Stimulated activated CD4-positive, alpha-beta T cell treated with anti-CD3 and anti-CD28 coated beads, Interleukin-15, amount 100 ng/mL, for 1 hour (primary cell): ENCODE measurements at places on chromosomes 6 and 20.

DNA sequence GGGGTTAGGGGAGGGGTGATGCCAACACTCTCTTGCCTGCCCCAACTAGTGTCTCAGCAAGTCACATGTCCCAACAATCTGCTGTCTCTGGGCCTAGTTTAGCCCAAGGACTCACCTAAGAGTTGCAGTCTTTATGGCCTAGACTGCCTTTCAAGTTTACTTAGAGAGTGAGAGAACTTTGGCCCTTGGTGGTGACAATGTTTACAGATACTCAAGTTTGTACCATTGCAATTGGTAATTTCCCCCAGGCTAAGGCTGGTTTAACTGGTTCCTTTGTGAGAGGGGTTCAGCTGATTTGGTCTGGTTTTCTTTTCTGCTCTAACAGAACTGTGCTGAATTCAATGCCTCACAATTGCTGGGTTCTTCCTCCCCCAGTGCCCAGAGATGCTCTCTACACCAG is 1279.9 kb upstream of the EYS start:
- DNase-seq = no peak

GRCh38 chr20:53666144-53666543 is 72.5 kb upstream of the ZNF217 start:
- no peak for DNase-seq

DNA sequence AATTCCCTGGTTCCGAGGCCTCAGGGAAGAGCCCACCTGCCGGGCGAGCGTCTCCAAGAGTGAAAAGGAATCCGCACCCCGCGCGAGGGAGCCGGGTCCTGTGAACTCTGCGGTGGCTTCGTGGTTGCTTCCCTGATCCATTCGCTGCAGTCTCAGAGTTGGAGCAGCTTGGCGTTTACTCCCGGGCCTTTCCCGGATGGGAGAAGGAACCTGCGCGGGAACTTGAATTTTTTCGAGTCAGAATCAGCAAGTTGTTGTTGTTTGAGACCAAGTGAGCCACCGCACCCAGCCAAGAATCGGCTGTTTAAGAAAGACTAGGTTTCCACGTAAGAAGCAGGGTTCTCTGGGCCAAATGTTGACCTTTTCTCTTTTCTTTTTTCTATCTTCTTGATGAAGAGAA is 12.9 kb downstream of the PRSS16 start:
- no peak for DNase-seq

- no peak for DNase-seq
Observed at GRCh38 chr6:112202639-112203341, 51.6 kb downstream of the LAMA4 start.

DNA sequence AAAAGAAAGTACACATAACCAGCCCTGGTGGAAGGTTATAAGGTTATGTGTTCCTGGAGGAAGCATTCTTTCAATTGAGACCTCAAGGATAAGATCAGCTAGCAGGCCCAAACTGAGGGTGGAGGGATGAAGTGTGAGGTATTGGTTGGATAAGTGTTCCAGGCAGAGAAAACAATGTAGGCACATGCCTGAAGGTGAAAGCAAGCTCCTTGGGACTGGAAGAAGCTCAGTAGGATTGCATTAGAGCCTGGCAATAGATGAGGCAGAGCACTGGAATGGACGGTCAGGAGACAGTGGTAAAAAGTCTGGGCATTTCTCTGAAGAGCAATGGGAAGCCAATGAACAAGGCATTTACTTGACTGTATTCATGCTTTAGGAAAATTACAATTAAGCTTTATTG is 89.9 kb upstream of the SHLD1 start:
- no peak for DNase-seq

DNA sequence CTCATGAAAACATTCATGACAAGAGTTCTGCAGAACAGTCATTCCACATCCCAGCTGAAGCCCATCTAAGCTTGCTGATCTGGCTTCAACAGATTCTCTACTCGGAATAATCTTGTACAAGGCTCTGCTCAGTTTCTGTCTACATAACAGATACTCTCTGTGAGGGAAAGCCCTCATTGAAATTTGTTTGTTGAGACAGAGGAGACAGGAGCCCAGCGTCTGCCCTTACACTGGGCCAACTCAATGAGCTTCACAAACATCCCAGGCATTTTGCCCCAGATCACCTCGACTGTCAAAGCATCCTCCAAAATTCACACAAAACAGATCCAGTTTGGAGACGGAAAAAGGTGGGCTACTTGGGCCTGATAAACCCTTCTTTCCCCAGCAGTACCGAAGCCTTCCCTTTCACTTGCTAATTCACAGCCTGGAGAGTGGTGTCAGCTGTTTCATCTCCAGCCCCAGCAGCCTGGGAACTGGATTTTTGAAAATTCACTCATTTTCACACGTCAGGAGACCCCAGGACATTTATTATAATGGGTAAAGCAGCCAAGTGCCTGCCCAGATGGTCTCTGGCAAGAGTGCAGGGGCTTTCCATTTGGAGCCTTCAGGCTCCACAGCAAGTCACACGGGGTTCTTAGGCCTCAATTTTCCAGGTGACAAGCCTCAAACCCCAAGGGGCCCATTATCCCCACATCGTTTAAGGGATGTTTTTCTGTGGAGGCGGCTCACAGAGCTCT is 7.3 kb downstream of the CCDC167 start:
- DNase-seq = no peak

GRCh38 chr6:1609648-1610496 is at the start of gene FOXC1:
Gene FOXC1, plus strand, starts transcription at chr6:1609915. Its CDS starts 531 bp downstream, at chr6:1610446.
- no peak for DNase-seq

GRCh38 chr20:53346335-53346648 is 247.3 kb downstream of the ZNF217 start:
- DNase-seq = no peak

GRCh38 chr6:142927271-142927580 is 17.8 kb downstream of the HIVEP2 start:
- DNase-seq = no peak

- no peak for DNase-seq
Observed at GRCh38 chr6:52335576-52335975, 26.4 kb upstream of the PAQR8 start.

DNA sequence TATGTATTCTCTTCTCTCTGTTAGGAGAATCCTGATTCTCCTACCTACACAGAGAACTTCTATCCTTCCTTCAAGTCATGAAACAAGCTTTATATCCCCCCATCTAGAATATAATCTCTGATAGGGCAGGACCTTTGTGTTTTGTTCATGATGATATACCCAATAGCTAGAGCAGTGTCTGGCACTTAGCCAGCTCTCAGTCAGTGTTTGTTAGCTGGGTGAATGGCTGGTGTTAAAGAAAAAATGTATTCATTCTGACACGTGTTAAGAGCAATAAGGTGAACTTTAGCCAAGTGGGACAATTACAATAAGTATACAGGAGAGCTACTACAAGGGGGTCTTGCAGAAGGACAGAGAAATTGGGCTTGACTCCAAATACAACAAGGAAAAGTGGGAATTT is 34.3 kb upstream of the TNFRSF21 start:
- DNase-seq = no peak

DNA sequence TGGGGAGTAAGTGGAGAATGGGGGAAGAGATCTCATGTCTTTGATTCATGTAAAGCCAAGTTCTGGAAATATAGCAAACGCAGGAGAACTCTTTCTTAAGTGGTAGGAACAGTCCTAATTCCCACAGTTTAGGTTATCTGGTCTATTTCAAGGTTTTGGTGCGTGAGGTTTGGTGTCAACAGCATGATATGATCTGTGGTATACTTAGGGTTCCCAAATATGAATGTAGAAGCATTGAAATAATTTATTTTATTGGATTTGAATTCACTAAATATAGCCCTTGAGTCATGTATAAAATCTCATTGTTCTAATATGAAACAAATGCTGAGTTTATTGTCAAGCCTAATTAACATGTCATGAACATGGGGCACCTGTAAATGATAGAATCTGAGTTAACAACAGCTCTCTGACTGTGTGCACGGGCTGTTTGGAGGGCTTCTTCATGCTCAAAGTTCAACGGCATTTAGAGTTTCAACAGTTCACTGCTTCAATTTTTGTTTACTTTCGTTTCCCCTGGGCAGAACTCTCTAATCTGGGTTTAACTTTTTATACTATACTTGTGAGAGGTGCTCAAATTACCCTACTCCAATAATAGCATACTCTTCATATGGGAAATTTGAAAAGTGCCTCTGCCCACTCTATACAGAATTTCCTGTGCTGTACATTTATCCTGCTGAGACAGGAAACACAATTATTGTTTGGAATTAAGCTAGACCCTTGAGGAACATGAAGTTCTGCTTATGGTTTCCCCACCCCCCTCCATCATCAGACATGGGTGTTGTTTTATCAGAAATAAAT is 236.3 kb upstream of the ZNF217 start:
- DNase-seq = no peak

DNA sequence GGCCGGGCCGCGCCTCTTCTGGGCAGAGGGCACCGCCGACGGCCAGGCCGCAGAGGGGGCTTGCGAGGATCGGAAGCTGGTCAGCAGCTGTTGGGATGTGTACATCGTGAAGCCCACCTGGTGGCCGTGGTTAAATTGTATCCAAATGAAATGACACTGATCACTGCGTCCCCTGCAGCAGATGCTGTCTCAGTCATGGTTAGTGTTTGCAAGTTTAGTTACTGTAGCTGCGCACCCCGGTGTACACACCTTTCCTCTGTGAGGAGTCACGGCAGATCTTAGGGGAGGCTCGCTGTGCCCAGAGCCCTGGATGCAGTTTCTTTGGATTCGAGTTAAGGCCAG is 653 bp downstream of the NAA20 start:
- no peak for DNase-seq

DNA sequence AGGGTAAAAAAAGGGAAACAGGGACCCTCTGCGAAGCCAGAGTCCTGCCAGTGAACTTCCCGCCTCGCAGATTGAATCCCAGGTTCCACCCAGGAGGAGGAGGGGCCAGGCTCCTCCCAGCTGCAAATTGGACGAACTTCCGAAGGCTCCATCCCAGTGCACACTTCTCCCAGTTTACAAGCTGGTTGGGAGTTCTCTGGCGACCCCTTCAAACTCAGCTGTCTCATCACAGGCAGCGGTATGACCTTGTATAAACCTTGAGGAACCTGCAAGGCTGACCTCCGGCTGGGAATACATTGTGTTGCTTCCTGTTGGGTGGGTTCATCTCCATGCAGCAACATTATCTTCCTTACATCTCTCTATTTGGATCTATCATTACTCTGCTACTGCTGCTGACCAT is 962.7 kb downstream of the GRIK2 start:
- DNase-seq = no peak

DNA sequence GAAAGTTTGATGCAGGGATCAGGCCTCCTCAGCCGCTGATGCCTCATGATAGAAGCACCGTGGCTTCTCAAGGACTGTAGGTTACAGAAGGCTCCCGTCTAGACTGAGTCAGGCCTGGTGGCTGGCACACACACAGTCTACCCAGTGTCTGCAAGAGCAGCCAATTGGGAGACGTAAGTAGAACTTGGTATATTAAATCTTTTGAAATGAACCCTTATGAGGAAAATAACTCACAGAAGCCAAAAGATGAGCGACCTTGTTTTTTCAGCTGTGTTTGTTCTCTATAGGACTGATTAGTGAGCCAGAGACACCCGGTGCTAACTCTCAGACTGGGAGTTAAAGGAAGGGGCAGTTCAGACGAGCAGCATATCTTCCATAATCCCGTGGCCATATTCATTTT is 5.9 kb upstream of the PDE10A start:
- no peak for DNase-seq
